Pons (tissue), 1 donor: ENCODE measurements at places on chromosomes 11 and 22.

GRCh38 chr11:122102426-122102825 lies 13.6 kb downstream of the BLID start:
- DNase-seq, result no peak

DNA sequence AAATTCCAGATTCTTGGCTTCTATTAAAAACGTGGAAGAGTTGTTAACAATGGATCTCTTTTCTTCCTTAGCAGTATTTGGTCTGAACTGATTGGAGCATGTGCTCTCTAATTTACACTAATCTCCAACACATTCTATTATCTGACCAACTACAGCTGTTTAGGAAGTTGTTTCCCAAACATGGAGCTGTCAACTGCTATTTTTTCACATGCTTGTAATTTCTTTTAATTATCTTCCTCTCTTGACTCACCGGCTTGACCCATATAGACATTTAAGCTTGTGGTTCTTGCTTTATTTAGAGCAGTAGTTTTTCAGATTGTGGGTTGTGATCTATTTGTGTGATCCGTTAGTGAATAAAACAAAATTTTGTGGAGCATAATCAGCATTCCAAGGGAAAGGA lies 40.8 kb downstream of the CTNND1 start:
- DNase-seq, result no peak

DNA sequence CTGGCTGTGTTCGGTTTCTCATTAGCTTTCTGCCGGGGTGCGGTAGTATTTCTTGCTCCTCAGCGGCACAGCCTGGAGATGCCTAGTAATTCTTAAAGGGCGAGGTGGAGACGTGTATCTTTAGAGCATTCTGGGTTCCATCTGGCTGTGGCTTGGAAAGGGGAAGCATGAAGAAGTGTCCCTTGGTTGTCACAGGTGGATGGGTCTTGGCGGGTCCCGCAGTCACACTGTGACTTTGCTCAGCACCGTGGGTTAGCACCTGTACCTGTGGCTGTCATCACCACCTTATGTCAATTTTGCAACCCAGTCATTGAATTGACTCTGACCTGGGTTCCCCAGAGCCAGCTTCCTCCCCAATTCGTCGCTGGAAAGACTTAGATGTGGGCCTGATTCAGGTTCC lies 57.6 kb downstream of the MIAT start:
- DNase-seq, result no peak

DNA sequence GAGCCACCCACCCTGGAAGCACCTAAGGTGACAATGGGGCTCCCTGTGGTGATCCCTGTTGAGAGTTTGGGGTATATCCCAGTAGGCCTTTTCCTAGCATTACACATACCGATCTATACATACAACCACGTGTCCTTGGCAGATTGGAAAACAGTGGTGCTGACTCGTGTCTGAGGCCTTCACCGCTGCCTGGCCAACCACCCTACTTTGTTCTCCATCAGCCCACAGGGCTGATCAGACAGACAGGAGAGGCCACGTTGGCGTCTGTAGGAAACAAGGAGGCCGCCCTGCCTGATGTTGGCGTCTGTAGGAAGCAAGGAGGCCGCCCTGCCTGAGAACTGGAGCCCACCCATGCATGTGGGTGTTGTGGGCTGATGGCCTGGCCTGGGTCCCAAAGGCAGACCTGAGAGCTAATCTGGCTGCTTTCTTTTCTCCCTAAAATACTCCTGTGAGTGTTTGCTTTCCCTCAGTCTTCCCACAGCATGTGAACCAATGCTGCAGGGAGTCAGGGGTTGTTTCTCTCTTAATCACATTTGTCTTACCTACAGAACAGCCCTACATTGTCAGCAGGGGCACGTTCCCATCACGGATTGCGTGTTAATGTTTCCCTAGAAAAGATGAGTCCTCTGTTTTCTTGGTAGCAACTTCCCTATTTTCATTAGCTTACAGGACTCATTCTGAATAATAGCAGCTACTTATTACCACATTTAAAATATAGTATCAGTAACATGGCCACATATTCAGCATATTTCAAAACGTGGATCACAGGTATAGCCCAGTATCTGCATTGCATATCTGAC lies 57.2 kb downstream of the SBF1 start:
- DNase-seq, result peak; percentile 44

DNA sequence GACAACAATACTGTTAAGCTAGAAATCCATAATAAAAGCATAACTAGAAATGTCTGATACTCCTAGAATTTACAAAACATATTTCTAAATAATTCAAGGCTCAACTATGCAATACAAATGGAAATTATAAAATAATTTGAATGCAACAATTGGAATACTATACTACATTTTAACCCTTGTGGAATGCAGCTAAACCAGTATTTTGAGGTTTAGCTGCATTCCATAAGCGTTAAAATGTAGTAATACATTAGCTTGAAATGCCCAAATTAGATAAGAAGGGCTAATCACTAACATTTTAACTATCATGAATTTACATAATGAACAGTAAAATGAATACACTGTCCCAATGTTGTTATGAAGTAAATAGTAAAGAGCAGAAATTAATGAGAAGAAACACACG lies 617.2 kb upstream of the CHORDC1 start:
- DNase-seq, result no peak

DNA sequence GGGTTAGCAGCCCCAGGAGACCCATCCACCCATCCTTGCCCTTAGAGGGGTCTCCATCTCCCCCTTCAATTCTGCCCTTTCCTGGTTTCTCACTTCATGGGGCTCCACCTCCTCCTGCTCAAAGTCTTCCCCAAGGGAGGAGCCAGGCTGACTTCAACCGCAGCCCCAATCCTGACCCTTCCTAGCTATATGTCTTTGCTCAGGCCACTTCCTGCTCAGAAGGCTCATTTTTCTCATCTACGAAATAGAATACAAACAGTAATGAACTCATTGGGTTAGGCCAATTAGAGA lies 24.5 kb downstream of the POU2AF1 start:
- DNase-seq, result no peak

DNA sequence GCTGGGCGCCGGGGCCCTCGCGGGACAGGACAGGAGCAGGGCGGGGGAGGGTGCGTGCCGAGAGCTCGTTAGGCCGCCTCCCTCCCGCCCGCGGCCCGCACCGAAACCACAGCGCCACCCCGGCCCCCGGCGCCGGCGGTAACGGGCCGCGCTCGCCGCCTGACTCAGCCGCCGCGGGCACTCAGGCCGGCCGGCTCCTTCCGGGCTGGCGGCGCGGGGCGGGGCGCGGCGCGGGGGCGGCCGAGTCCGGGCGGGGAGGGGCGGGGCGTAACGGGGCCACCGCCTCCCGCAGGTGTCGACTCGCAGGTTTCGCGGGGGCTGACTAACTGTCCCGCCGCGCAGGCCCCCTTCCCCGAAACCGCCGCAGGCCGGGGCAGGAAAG lies at the start of gene AP5B1:
Gene AP5B1, minus strand, starts transcription at position 207 of the 382 bp plus-strand sequence. CDS start 385 bp downstream, outside the sequence.
- no peak for DNase-seq

DNA sequence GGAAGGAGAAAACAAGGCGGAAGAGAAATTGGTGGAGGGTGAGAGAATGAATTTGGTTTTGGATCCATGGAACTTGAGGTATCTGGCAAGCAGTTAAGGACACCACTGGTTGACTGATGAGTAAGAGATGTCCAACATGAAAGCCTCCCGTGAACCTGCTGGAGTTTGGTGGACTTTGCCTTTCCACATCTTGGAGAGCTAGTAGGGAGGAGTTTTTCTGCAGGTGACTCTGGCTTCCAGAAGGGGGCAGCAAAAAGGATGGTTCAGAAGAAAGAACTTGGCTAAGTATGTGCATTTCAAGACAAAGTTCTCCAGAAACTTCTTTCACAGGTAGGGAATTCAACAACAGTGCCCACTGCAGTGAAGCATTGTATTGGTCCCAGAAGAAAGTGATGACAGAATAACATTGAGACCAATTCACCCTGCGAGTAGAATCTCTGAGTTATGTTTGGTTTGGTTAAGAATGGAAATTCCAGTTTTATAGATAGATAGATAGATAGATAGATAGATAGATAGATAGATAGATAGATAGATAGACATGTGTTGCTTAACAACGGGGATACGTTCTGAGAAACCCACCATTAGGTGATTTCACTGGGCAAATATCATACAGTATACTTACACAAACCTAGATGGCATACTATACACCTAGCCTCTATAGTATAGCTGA lies 28.5 kb downstream of the DCDC1 start:
- no peak for DNase-seq

DNA sequence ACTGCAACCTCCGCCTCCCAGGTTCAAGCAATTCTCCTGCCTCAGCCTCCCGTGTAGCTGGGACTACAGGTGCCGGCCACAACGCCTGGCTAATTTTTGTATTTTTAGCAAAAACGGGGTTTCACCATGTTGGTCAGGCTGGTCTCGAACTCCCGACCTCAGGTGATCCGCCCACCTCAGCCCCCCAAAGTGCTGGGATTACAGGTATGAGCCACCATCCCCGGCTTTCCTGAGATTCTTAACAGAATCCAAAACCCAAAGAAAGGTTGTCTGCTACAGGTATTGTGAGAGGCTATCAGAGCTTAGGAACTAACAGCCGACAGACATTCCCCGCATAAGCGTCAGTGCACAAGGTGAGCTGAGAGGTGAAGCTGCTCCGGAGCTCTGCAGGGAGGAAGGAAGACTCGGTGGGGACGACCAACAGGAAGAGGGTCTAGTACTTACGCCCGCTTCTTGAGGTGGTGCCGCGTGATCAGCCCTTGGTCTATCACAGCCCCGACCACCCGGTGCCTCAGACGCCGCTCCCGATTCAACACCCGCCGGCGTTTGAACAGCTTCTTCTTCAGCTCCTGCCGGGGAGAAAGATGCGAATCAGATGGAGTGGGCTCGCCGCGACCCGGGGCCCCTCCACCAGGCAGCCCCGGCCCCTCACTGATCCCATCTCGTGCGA lies 470 bp downstream of the C11orf98 start:
- no peak for DNase-seq

DNA sequence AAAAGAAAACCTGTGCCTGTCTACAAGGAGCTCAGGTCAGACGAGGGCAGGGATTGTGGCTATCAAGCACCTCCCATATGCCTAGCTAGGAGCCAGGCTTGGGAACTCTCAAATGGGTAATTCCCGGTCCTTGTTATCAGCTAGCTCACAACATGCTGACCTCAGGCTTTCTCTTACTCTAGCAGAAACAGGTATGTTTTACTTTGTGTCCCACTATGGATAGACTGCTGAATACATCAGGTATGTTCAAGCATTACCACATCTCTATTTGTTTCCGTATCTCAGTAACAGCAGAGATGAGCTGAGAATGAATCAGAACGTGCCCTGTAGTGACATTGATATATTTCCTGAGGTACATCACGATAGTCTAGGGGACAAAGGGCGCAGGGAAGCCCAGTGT lies 29.4 kb downstream of the SHISA8 start:
- DNase-seq, result no peak

DNA sequence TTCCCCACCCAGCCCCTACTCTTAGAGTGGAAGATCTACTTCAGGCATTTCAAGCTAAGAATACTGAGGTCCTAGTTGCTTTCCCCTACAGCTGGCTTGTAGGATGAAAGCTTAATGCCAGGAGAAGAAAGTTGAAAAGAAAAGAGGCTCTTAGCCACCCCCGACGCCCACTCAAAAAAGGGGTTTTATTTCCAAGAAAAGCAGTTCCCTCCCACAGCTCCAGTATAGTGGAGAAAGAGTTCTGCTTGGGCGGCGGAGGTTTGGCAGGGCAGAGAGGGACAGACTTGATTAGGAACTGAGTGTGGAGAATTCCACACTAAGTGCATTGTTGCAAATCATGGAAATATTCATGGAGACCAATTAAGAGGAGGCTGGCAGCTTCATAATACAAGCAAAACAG lies 470.9 kb downstream of the ETS1 start:
- DNase-seq, result no peak

GRCh38 chr22:44153710-44154109 lies 27.0 kb upstream of the PARVG start:
- no peak for DNase-seq

DNA sequence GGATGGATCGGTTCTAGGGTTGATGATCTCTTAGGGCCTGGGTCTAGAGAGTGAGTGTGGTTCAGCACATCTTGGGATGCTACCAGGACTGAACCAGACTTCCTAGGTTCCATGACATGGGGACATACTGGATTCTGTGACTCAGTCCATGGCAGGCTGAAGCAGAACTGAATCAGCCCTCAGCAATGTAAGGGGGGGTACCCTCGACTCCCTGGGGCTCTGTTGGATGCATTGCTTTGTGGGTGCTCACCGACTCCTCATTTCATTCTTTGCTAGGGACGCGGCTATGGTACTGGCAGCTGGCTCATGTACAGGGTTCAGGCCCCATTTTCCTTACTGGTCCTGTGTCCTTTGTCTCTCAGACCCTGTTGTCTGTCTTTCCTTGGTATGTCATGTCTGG lies 733 bp upstream of the GRAMD1B start:
- no peak for DNase-seq

- no peak for DNase-seq
These were observed at the start of gene MMP3 for GRCh38 chr11:102843489-102843888. MMP3 (minus strand) TSS chr11:102843609; CDS start chr11:102843546, 63 bp downstream.

- DNase-seq, result no peak
These were observed 69.8 kb downstream of the TRIM29 start for GRCh38 chr11:120068114-120068573.

DNA sequence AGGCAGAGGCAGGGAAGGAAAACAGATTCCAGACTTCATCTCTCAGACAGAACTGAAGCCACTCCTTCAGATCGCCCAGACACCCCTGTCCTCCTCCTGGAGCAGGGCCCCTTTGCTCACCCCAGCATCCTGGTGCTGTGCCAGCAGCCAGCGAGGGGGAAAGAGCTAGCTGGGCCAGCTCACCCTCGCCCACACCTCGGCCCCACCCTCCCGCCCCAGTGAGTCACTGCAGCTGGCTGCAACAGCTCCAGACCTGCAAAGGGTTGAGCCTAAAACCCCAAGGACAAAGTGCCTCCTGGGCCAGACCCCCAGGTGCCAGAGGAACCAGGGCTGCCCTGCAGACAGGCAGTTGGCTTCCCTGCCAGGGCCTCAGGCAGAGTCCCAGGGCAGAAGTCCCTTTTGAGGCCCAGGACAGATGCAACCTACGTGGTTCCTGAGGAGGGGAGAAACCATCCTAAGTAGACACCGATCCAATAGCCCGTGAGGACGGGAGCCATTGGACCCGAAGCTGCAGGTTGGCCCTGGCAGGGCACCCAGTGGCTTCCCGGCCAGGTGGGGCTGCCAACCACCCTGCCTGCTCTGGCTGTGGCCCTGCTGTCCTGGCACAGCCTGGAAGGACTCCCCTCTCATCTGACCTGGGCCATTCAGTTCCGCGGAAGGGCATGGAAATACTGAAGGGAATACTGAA lies 7.2 kb downstream of the AHNAK start:
- no peak for DNase-seq

DNA sequence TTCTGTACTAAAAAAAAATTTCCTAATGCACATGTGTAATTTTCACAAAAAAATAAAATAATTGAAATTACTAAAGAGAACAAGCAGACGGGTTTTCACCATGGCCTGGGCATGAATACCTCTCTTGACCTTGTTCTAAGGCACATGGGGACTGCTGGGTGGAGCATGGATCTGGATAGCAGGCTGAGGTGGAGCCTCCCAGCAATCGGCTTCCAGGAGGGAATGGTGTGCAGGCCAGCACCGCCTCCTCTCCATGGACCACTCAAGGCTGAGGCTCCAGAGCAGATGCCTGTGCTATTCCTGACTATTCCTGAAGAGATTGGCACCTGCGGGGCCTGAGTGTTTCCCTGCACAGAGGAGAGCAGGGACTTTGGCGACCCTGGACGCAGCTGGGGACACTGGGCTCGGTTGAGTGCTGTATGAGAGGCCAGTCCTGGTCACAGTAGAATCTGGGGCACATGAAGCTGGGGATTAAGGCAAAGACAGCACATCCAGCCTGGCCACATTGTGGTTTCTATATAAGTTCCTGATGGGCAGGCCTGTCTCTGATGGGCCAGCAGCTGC lies 963.6 kb downstream of the BRD1 start:
- no peak for DNase-seq

- DNase-seq, result no peak
These were observed 5.3 kb downstream of the BIRC3 start for GRCh38 chr11:102322560-102322959.

GRCh38 chr11:72842126-72842525 lies 27.9 kb downstream of the ATG16L2 start:
- DNase-seq, result no peak
